ENCODE measurements at places on chromosomes 3 and 15.

DNA sequence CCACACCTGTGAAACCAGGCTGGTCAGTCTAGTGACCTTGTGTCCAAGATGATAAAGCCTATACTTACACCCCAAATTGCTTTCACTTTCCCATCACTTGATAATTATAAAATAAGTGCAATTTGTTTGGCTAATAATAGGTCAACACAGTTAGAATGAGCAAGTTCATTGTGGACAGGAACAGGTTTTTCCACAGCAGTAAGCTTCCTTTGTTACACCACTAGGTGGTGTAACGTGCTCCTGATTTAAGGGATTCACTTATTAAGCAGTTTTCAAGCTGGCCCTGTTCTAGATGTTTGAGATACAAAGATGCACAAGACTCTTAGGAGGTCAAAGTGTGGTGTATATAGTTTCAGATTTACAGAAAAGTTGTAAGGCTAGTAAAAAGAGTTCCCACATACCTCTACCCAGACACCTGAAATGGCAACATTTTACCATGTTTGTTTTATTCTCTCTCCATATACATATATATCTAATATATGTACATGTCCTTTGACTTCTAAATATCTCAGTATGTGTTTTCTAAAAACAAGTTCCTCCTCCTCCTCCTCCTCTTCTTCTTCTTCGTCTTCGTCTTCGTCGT, 6.8 kb upstream of the MFSD1 start:
- DNase-seq: no peak

DNA sequence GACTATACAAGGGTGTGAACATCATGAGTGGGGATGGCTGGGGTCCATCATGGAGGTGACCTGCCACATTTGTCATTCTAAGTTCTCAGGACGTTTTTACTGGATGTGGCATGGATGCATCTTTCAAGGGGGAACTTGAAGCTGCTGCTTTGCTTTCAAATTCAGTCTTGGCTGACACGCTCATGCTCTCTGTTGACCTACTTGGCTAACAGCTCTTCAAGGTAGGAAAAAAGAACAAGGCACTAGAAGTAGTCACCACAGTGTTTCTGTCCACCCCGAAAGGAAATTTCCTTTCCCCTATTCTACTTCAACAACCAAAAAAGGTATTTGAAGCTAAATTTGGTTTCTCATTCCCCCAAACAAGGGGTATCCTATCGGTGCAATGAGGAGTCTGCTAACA, 15.0 kb downstream of the STIMATE start:
- no peak for DNase-seq

GRCh38 chr3:168977716-168978374, 685.7 kb downstream of the MECOM start:
- DNase-seq: no peak

- DNase-seq: no peak
Measured at GRCh38 chr3:184145111-184145524, 10.0 kb downstream of the EIF2B5 start.

DNA sequence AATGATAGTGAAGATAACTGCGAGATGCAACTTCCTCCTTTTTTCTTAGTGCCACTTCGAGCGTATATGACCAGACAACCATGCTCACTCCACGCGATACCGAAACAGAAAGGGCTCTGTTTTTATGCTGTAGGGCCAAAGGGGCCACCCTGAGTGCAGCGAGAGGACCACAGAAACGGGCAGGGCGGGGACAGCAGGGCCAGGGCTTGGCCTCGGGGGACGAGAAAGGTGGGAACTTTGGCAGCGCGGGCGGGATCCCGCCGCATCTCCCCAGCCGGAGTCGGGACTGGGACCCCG, 483 bp downstream of the VPS13C start:
- no peak for DNase-seq

Measured in left lobe of liver (tissue), 2 donors.